ENCODE measurements at places on chromosomes 6 and 20.
A peak's percentile ranks its signal among the peaks of the same experiment; 100 is the strongest.

DNA sequence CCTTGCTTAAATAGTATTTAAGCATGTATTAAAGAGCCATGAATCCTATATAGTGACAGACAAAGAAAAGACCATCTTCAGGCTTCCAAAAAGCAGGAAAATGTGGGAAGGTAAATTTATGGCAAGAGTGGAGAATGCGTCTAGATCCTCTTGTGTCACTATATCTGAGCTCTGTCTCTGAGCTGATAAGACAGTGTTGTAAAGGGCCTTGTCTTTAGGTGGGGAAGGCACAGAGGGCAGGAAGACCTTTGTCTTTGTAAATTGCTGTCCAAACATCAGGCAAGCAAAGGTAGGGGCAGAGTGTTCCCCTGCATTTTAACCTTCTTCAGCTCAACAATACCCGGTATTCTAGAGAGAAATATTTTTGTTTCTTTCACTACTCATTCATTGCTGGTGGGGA lies 33.9 kb upstream of the MBOAT1 start:
- DNase-seq = no peak

DNA sequence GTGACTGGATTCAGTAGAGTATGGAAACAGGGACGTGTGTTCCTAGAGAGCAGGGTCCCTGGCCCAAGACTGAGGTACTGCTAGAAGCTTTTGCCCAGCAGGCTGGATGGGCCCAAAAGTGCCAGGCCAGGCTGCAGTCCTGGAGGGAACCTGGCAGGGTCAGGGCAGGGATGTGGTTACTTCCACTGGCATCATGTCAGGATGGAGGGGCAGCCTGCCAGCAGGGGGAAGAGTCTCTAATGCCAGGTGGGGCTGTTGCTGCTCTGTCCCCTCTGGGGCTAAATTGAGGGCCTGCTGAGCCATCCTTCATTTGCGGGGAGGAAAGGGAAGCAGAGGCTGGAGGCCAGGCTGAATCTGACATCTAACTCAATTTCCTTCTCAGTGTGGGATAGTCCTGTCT lies 17.2 kb downstream of the ZDHHC14 start:
- DNase-seq = no peak

- no peak for DNase-seq
These were observed 223.6 kb upstream of the RREB1 start for GRCh38 chr6:6884193-6884627.

DNA sequence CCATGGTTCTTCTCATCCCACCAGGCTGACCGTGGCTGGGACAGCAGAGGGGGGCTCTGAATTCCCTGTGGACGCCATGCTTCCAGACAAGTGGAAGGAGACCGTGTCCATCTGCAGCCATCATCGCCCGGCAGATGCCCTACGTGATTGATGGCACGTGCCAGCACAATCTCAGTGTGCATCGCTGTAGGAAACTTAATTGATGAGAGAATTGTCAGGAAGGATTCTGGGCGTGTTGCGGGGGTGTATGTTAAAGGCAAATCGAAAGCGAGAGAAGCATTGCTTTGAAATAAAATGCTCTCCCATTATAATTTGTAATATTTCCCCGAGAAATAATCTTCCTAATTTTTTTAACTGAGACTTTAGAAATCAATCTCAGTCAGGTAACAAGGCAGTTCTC lies 185.5 kb upstream of the CDH4 start:
- no peak for DNase-seq

GRCh38 chr6:53119772-53120409 lies 28.8 kb downstream of the GCM1 start:
- DNase-seq = no peak

- no peak for DNase-seq
These were observed 41.8 kb upstream of the ARFGEF2 start for GRCh38 chr20:48879612-48880245.

DNA sequence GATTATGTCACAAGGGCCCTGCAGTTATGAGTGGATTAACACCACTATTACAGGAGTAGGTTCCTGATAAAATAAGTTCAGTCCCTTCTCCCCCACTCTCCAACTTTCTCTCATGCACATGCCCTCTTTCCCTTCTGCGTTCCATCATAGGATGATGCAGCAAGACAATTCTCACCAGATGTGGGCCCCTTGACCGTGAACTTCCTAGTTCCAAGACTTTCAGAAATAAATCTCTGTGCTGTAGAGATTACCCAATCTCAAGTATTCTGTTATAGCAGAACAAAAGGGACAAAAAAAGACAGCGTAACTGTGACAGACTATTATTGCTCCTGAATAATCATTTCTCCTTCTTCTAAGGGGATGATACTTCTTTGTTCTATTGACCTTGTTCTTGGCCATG lies 33.8 kb upstream of the TMEM244 start:
- DNase-seq = no peak

GRCh38 chr6:104896914-104897313 lies 37.2 kb upstream of the HACE1 start:
- no peak for DNase-seq

DNA sequence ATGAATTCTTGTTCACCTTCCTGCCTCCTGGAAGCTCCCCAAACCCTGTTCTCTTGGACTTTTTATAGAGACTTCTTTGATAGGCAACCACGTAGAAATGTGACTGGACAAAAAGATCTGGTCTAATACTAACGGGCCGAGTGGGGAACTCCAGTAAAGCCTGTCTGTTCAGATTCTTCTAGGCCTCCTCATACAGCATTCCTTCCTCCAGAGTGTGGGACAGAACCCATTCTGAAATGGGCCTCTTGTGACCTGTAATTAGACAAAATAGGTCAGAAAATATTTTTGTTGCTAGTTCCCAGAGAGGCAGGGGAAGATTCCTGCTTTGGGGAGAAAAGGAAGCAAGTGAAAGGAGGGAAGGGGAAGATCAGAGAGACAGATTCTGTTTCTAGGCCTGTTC lies 374.3 kb downstream of the CDH26 start:
- no peak for DNase-seq

- no peak for DNase-seq
These were observed 49.4 kb upstream of the MCUR1 start for GRCh38 chr6:13863699-13864155.

DNA sequence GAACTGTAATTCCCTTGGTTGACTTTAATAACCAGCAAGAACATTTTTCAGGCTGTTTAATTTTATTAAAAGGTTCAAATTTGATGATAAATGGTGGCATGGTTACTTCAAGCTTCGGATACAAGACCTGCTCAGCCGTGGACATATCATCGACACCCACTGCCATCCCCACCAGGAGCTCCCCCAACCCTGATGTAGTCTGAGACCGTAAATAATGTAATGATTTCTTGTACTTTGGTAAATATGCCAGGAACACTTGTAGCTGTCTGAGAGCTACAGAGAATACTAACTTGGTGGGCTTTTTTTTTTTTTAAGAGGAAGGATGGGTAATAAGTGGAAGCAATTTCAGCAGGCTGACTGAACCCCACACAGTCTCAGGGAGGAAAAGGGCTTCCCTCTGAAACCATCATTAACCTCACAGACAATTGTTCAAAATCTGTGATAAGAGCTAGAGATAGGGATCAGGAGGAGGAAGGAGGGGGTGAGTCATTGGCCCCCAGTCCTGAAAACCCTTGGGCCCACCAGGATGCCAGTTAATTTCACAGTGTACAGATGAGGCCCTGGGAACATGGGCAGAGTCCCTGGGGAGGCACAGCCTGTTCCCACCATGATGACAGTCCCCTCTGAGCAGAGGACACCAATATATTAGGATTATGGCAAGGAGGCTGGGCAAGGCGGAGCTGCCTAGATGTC lies 56.0 kb downstream of the APCDD1L start:
- no peak for DNase-seq

DNA sequence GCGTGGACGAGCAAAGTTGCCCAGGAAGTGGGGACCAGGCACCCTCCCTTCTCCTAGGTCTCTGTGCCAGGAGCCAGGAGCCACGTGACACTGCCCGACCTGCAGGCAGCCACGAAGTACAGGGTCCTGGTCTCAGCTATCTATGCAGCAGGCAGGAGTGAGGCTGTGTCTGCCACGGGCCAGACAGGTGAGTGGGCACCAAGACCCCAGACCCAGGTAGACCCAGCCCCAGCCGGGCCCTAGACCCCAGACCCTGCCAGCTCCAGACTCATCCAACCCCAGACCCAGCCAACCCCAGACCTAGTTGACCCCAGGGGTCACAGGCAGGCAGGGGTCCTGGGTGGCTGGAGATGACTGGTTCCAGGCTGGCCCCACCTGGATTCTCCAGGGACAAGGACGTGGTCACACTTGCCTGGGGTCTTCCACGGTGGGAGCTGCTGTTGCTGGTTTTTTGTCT lies 21.1 kb downstream of the COL20A1 start:
- DNase-seq = no peak

- DNase-seq = no peak
These were observed 314.8 kb downstream of the SOX4 start for GRCh38 chr6:21908161-21908848.

GRCh38 chr20:63775096-63775978 lies 35.8 kb downstream of the SLC2A4RG start:
- no peak for DNase-seq

DNA sequence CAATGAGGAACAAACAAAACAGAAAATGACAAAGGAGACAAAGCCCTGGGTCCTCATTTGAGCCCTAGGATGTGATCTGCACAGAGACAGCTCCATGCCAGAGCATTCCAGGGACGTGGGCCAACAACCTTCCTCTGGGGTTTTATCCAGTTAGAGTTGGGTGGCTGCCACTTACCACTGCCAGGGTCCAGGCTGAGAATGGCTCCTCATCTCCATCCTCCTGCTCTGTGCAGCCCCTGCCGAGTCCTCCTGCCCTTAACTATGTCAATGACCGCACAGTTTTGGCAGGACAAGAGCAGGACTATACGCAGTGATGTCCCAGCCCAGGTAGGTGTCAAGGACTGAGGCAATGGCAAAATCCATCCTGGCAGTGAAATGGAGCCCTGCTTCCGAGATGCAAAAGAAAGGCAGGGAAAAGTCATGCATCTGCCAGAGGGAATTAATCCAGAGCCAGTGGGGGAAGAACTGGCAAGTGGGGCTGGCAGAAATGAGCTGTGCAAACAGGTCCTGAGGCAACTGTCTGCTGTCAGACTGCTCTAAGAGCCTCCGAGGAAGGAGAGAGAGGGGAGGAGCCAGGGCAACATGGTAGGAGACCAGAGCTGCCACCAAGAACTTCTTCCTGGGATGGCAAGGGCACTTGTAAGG lies 449.4 kb downstream of the PTPRT start:
- no peak for DNase-seq

DNA sequence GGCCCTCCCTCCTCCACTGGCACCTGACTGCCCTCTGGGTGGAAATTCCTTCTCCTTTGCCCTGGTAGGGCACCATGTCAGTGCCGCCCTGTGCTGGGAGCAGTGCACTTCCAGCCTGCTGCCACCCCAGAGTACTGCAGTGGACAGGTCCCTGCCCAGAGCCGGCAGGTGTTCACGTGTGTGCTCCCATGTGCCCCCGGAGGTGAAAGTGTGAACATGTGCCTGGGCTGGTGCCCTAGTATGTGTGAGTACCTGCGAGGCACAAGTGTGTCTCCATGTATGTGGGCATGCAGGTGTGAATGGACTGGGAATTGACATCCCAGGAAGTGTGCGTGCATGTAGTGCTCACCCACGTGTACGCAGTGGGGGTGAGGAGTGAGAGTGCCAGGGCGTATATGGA lies 29.4 kb downstream of the SDCBP2 start:
- no peak for DNase-seq

- no peak for DNase-seq
These were observed 5.3 kb downstream of the WFDC5 start for GRCh38 chr20:45109634-45110033.

GRCh38 chr20:43947316-43947710 lies 32.7 kb downstream of the TOX2 start:
- no peak for DNase-seq

DNA sequence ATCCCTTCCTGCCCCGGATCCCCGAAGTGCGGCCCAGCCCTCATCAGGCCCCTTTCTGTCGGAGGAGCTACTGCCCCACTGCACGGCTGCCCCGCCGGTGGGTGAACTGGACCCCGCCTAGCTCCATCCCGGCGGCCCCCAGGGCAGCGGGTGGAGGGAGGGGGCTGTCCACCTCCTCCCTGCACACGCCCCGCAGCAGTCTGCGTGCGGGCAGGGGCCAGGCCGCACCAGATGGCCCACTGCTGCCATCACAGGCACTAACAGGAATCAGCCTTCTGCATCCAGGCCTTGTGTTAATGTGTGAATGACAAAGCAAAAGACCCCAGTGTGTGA lies 54.9 kb upstream of the UNC93A start:
- no peak for DNase-seq

GRCh38 chr20:50398821-50399554 lies 111.2 kb upstream of the PTPN1 start:
- DNase-seq = peak; percentile 29

GRCh38 chr6:7129784-7130569 lies 22.2 kb downstream of the RREB1 start:
- DNase-seq = no peak

DNA sequence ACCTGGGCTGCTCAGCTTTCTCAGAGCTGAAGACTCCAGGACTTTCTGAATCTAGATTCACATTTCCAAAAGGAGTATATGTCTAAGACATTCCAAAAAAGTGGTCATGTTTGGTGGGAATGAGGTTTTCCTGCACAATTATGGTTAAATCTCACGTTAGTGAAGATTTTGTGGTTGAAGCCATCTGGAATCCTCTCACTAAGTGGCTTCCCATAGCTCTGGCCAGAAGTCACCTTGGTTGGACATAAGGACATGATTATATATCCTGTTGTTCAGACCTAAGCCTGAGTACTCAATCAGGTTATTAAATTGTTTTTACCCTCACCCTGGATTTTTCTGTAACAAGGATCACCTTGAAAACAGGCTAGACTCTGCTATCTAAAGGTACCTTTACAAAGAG lies 176.1 kb upstream of the PLN start:
- no peak for DNase-seq

GRCh38 chr6:125257351-125257750 lies 44.4 kb downstream of the HDDC2 start:
- DNase-seq = no peak

DNA sequence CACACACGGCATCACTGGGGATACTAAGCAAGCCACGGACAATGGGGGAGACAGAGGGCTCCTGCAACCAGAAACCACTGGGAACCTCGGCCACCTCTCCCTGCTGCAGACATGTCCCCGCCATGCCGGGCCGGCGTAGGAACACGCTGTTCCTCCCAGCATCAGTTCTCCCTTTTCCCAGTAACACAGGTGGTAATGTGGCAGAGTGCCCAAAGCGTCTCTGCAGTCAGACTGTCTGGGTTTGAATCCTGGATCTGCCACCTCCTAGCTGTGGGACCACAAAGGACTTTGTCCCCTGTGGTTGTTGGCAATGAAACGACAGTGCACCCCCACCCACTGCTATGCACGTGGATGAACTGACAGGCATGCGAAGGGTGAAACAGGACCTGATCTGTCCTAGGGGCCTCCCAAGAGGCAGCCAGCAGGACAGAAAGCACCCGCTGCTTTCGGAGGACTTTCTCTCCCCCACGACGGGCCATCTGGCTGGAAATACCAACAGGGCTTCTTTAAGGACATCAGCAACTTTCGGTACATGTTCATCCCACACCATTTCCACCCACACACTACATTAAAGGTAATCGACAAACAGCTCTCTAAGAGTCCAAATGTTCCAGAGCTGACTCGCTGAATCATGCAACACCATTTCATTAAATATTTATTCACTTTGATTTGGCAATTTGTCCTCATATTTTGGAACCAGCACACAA lies 74.1 kb downstream of the SULF2 start:
- no peak for DNase-seq

- no peak for DNase-seq
These were observed 324.2 kb downstream of the TPBG start for GRCh38 chr6:82687855-82688254.
